ENCODE measurements at places on chromosomes 4 and X.

DNA sequence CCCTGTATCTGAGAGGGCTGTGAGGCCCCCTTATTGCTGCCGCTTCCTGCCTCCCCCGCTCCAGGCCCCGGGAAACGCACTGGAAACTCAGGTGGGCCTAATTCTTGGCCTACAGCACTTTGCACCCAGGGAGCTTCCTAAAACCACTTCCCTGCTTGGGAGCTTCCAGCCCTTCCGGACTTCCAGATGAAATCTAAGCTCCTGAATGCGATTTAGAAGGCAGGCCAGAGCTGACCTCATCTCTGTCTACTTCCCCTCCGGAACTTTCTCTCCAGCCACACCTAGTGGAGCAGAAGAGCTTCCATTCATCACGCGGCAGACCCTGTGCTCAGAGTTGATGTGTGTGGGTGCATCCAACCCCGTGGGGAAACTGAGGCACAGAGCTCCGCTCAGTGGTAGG is 84.2 kb downstream of the SORCS2 start:
- DNase-seq, result no peak

GRCh38 chr4:172989984-172990820 is 178.4 kb upstream of the GALNT7 start:
- no peak for DNase-seq

DNA sequence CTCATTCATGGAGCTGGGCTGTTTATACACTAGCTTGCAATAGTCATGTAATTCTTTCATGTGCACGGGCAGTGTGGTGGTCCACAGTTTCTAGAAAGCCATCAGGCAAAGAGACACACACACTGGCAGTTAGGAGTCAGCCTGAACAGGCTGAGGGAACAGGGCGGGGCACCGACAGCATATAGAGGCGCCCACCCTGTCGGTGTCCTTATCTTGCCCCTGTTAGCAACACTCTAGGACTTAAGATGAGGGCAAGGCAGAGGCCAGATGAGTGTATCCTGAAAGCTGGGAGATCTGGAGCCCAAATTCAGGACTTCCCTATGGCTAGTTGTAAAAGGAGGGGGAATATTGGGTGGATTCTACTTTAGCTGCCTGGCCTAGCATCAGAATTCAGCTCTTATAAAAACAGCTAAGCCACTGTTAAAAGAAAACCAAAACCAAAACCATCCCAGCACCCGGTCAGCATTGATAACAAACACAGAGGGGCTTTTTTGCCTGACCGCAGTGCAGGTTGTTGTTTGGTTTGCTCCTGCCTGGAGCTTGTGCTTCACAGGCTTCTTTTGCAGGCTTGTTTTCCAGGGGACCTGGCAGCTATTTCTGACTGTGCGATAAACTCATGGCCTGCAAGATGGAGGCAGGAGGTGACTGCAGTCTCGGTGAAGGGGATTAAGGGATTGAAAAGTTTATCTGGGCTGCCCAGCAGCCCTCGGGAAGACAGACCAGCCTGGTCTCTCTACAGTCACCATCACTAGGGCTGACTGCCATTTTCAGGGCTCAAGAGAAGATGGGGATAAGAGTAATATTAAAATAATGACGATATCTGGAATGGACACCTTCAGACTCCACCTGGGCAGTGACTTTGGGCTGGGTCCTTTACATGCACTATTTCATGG is 638.9 kb downstream of the MID1IP1 start:
- no peak for DNase-seq

- no peak for DNase-seq
These were observed 25.2 kb downstream of the NYX start for GRCh38 chrX:41472231-41472815.

DNA sequence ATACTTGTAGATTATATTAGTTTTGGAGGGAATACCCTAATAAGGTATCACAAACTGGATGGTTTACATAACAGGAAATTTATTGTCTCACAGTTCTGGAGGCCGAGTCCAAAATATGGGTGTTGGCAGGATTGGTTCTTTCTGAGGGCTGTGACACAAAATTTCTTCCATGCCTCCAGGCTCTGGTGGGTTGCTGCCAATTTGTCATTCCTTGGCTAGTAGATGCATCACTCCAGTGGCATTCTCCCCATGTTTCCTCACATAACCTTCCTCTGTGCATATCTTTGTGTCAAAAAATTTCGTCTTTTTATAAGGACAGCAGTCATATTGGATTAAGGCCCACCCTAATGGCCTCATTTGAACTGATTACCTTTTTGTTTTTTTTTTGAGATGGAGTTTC is 49.3 kb downstream of the APELA start:
- no peak for DNase-seq

DNA sequence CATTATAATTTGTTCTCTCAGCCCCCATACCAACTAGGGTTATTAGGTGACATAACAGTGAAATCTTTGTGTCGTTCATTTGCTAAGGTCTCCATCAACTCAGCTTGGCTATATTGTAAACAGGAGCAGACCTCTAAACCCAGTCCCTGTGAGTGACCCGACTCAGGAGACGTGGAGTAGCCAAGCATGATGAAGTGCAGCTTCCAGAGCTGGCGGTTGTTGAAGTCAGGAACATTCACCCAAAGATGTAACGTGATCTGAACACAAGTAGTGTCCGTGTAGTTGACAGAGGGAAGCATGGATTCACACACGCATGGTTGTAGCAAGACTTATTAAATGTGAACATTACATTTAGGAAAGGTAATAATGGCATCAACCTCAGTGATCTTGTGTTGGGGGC is 102.3 kb downstream of the FAM193A start:
- no peak for DNase-seq

- peak; percentile 59 for DNase-seq
These were observed 135.3 kb downstream of the CPZ start for GRCh38 chr4:8727546-8728510.

DNA sequence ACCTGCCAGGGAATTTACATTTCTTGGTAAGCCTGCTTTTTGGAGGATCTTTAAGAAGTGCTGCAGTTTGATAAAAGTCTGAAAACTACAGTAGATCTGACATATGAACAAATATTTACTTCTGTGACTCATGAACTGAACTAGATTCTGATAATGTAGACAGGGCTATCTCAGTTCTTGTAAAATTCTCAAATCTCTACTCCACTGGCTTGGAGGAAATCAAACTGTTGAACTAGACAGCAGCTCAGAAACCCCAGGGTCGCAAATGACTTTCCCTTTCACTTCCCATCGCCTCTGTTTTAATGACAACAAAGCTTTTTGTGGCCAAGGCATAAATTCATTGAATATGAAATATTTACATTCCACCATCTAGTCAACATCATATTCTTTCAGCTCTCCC is 15.4 kb upstream of the OCIAD1 start:
- no peak for DNase-seq

GRCh38 chrX:86154553-86154952 is 6.3 kb downstream of the DACH2 start:
- DNase-seq, result no peak

DNA sequence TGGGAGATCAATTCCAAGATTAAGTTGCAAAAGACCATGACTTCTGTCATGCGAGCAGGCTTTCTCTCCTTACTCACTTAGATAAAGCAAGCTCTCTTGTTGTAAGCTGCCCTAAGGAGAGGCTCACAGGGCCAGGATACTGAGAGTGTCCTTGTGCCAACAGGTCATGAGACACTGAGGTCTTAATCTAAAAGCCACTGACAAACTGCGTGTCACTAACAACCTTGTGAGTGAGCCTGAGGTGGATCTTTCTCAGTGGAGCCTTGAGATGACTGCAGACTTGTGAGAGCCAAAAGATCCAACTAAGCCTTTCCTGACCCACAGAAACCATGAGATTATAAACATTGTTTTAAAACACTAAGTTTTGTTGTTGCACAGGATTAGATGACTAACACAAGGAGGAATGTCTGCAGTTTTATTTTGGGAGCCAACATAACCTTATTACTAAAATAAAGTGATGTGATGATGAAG is 170.5 kb downstream of the SLC39A8 start:
- DNase-seq, result no peak

DNA sequence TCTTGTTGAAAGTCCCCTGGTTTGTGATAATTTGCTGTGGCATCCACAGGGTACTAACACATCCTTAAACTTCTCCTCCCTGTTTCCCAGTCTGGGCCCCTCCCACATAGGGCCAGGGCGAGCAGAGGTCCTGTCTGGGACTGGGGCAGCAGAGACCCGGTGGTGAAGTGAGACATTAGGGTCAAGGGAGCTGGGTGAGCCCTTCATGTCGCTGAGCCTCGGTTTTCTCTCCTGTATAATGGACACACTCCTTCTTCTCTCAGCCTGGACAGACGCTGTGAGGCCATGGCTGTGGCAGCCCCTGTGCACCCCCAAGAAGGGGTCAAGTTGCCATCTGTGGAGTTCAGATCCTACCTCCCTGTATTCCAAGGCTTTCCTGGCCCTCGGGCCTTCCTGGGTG is 33.0 kb upstream of the HMX1 start:
- DNase-seq, result peak; percentile 29

DNA sequence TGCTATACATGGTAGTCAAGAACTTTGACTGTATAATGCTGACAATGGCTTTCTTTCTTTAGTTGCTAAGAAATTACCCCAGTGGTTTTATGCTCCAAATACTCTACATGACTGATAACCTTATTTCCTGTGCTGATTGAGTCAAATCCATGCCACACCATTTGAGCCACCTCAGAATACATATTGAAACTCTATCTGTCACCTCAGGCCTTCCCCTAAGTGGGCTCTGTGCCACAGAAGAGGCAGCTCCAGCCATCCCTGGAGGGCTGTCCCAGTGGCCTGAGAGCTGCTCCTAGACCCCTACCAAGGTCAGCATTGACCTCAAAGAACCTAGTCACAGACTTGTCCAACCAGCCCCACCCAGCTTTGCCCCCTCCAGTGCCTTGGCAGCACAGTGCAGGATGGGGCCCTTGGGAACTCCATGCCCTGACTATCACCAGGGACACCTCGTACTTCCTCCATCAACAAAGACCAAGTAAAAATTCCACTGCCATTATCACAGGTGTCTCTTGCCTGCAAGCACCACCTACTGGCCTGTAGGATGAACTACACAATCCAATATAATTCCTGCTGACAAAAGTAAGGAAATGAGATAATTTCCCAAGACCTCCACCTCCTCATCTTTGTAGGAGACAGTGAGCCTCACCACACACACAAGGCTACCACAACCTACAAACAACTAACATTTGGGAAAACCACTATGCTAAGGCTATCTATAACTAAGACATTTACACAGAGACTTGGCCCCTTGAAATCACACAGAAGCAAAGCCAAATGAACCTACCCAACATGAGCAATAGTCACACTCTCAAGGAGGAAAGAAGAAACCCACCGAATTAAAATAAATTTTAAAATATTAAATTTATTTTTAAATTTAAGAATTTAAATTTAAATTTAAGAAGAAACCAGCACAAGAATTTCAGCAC is 239.9 kb downstream of the NKX6-1 start:
- no peak for DNase-seq

DNA sequence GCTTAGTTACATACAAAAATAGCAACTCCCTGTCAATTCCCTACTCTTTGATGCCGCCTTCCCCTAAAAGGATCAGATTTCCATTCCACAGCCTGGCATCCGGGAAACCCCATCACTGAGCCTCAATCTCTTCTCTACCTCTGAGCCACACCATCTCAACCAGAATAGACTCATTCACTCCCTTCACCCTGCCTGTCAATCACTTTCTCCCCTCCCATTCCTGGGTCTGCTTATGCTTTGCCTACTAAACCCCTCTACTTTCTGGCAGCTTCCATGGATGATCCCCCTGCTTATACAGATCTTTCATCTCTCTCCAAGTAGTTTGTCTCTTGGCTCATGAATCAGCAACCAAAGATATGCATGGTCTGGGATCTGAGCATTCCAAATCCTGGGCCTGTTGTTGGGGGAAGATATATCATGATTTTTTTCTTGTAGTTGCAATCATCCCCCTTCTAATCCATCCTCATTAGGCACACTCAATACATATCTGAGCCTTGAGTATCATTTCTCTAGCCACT is 2.6 kb downstream of the AMER1 start:
- DNase-seq, result no peak

DNA sequence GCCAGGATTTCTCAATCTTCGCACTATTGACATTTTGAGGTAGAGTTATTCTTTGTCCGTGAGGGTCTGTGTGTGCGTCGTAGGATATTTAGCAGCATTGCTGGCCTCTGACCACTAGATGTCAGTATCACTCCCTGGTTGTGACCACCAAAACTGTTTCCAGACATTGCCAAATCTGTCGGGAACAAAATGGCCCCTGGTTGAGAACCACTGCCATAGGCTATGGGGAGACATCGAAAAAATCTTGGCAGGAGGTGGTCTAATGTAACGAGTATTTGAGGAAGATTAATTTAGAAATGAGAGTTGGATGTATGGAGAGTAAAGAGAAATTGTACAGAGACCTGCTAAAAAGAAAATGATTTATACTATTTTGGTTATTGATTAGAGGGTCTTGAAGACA is 108.4 kb downstream of the DOCK11 start:
- no peak for DNase-seq

Data from upper lobe of right lung (tissue), 1 donor.